ENCODE measurements at places on chromosomes 2 and 18. TPM values are rescaled to one million over a fixed set of nuclear protein-coding genes. Genes with fewer than 3 reads are reported as not detected.

The TXNDC9 gene
- 42.1 TPM for total RNA-seq

The POTEI gene
- total RNA-seq: not detected

The LIMS2 gene
- 7.2 TPM for total RNA-seq

The RAPH1 gene
- total RNA-seq: 6.0 TPM

The TRABD2A gene
- 56.3 TPM for total RNA-seq

The REG3A gene
- total RNA-seq: not detected

The SS18 gene
- 70.8 TPM for total RNA-seq

The LRRC30 gene
- not detected for total RNA-seq

The KIF3C gene
- 6.7 TPM for total RNA-seq

The PRKAG3 gene
- total RNA-seq: not detected

The PID1 gene
- total RNA-seq: not detected

The ACADL gene
- total RNA-seq: not detected

The DTNA gene
- not detected for total RNA-seq

The TUBA3E gene
- not detected for total RNA-seq

The CAVIN2 gene
- total RNA-seq: not detected

The REG3G gene
- not detected for total RNA-seq

The MREG gene
- 10.6 TPM for total RNA-seq

The FSHR gene
- not detected for total RNA-seq

The RAPGEF4 gene
- 0.37 TPM for total RNA-seq

The CPS1 gene
- total RNA-seq: 0.88 TPM

The PROKR1 gene
- not detected for total RNA-seq

The C2orf81 gene
- total RNA-seq: 1.7 TPM

The HOXD1 gene
- not detected for total RNA-seq

The ASPRV1 gene
- total RNA-seq: 1.4 TPM

The CDH19 gene
- total RNA-seq: not detected

The PLCD4 gene
- total RNA-seq: 0.52 TPM

The RNF181 gene
- 111 TPM for total RNA-seq

The KIF5C gene
- total RNA-seq: 16.9 TPM

The MYO3B gene
- 0.95 TPM for total RNA-seq

The VIL1 gene
- not detected for total RNA-seq

The DSG1 gene
- not detected for total RNA-seq

The FKBP7 gene
- 4.9 TPM for total RNA-seq

The FAM98A gene
- total RNA-seq: 79.2 TPM

The GKN1 gene
- not detected for total RNA-seq

The CHAC2 gene
- total RNA-seq: 24.8 TPM

The EFR3B gene
- 0.12 TPM for total RNA-seq

The SEMA4F gene
- 3.5 TPM for total RNA-seq

The ZNF512 gene
- total RNA-seq: 29.0 TPM

The SLC38A11 gene
- total RNA-seq: not detected

The GCG gene
- total RNA-seq: not detected

The WDR54 gene
- 72.1 TPM for total RNA-seq

The ZAP70 gene
- 240 TPM for total RNA-seq

The DNAH6 gene
- total RNA-seq: 0.23 TPM

The GGCX gene
- 23.1 TPM for total RNA-seq

The BOK gene
- total RNA-seq: 0.17 TPM

The TSHZ1 gene
- total RNA-seq: 12.4 TPM

The ABCG8 gene
- not detected for total RNA-seq
